ENCODE measurements at places on chromosomes 16 and 17.
A peak's percentile ranks its signal among the peaks of the same experiment; 100 is the strongest.

GRCh38 chr17:29565643-29566472 is 979 bp downstream of the ABHD15 start:
- DNase-seq = peak; percentile 84

GRCh38 chr16:64153718-64154117 is 968.1 kb downstream of the CDH11 start:
- no peak for DNase-seq

GRCh38 chr16:46719528-46719927 is 28.6 kb downstream of the MYLK3 start:
- DNase-seq = no peak

DNA sequence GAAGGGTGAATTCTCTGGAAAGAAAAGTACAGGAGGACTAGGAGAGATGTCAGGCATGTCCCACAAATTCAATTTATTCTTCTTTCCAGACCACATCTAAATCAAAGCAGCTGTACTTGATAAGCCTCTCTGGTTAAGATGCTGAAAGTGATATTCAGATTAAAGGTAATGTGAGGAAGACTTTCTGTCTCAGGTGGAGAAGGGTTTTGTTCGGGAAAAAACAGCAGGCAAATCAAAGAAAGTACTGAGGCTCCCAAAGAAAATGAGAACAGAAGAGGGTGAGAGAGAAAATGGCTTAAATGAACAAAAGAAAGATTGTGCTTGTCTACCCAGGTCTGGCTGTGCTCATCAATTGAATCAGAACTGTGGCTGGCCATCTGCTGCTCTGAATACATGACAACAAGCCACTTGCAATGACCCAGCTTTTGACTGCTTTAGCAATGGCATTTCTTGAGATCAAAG is 55.6 kb downstream of the MMD start:
- DNase-seq = no peak

GRCh38 chr17:4744999-4745969 is 5.6 kb upstream of the CXCL16 start:
- no peak for DNase-seq

- DNase-seq = no peak
Measured at GRCh38 chr16:29307598-29308507, 98.7 kb downstream of the NPIPB11 start.

GRCh38 chr16:11685844-11686618 is 17.8 kb downstream of the SNN start:
- DNase-seq = no peak

GRCh38 chr16:72220875-72221629 is 49.1 kb upstream of the PMFBP1 start:
- no peak for DNase-seq

- peak; percentile 39 for DNase-seq
Measured at GRCh38 chr16:85425074-85425662, 188.0 kb upstream of the GSE1 start.

DNA sequence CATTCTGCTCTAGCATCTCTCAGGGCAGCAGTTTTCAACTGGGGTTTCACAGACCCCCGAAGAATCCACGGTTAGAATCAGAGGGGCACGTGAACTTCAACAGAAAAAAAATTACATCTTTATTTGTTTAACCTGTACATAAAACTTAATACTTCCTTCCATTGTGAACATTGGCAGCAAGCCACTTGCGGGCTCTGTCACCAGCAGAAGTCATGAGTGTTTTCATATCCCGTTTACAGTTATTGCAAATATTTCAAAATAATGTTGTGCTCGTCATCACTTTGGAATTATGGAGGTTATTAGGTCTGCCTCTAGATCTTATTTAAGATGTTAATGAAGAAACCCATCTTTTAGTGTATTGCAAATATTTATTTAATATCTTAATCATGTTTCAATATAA is 109.8 kb downstream of the SDR42E1 start:
- DNase-seq = no peak

DNA sequence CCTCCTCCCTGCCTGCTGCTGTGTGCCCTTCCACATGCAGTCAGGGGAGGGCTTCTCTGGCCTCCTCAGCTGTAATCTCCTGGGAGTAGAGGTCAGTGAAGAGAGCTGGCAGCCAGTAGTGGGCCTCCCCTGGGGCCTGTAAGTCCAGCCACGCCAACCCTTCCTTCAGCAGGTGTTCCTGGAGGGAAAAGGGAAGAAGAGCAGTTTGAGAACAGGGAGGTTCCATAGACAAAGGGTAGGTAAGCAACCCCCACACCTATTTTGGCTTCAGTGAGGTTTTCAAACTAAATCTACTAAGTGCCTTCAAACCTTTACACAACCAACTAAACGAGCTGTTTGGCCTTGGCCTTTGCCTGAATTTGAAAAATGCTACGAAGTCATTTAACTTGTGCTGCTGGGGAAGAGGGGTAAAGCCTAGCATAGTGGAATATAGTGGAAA is 14.2 kb downstream of the SNF8 start:
- DNase-seq = no peak

DNA sequence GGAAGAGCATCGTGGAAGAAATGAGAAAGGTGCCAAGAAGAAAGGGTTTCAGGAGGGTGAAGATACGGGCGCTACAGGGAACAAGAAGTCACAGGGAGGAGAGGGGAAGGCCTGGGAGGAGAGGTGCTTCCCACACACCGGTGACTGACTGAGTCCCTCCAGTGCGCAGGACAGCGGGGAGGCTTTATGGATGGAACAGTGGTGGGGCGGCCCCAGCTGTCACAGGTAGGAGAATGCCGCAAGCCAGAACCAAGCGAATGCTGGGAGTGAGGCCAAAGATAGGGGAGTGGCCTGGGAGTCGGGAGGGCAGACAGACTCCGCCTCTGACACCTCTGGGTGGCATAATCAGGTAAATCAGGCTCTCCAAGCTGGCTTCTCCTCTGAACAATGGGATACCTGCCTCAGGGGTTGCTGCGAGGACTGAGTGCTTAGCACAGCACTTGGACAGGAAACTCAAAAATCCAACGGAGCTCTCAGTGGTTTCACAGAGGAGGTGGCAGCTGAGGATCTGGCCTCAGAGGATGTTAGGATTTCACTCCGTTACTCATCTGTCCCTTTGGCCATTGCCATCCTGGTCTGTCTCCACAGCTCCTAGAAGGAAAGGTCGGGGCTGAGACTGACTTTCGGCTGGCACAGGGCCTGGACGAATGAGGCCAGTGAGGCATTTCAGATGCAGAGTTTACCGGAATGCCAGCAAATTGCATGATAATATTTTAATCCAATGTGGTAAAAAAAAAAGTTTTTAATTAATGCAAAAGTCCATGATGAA is 717 bp upstream of the CNP start:
- peak; percentile 98 for DNase-seq

DNA sequence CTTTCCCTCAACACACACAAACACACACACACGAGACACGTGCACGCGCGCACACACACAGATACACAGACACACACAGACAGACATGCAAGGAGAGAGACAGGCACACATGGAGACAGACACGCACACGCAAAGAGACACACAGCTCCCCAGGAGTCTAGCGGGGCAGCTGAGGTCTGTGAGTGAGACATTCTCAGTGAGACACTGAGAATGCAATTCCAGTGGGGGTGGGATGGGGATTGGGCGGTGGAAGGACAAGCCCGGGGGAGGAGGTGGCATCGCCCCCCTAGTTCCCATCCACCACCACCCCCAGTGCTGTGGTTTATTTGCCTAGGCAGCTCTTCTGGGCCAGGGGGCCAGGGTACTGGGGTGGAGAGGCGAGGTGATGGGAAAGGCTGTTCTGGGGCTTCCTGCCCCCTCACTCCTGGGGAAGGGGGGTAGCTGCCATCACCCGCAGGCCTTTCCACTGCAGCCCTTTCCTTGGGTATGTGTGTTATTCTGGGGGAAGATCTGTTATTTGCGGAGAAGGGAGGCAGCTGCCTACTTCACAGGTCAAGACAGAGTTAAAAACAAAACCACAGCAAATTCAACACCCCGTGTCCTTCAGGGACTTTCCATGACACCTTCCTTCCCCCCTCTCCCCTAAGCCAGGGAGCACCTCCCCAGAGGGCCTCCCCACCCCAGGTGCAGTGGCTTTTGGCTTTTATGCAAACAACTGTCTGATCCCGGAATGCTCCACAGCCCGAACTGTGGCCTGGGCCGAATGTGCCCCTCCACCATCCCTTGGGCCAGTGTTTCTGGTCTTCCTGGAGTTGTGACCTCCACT is 18.0 kb downstream of the GRB7 start:
- DNase-seq = no peak

DNA sequence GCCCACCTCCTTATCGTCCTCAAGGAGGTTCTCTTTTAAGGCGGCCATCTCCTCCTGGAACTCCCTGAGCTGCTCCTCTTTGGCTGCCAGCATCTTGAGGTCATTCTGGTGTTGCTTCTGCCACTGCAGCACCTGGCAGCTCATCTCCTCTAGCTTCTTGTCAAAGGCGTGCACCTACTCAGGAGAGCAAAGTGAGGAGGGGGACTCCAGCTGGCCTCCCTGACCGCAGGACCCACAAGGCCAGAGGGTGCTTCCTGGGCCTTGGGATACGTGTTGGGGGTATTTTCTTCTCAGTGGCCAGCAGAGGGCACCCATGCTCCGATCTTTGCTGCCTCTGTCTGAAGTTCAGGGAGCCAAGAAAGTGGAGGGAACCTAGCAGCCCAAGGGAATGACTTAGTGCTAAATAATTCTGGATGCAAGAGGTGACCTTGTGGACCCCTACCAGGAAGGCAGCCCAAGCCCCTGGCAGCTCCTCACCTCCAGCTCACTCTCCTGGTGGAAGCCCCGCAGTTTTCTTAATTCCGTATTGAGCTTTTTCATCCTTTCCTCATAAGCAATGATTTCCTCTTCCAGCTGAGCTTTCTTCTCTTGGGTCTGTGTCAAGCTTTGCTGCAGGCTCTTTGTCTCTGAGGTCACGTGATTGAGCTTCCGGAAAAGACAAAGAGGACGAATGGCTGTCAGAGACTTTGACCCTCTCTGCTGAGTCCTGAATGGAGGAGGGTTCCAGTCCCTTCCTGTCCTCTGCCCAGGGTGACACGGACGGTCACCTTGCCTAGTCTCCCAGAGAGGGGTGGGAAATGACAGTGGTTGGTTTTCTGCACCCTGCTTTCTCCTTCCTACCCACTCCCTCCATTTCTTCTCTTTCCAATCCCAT is 31.4 kb downstream of the DHX38 start:
- DNase-seq = peak; percentile 60

GRCh38 chr16:27199736-27200135 is 3.6 kb upstream of the KDM8 start:
- DNase-seq = no peak

DNA sequence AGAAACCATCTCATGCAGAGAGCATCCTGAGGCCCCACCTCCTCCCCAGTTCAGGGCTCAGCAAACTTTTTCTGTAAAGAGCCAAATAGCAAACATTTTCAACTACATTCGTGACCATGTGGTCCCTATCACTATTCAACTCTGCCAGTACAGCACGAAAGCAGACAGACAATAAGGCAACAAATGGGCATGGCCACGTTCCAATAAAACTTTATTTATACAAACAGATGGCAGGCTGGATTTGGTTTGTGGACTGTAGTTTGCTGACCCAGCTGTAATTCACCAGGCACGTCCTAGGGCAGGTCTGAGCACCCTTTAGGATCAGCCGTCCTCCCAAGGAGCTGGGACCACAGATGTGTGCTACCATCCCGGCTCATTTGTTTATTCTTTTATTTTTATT is 27.1 kb upstream of the GPRC5C start:
- no peak for DNase-seq

- no peak for DNase-seq
Measured at GRCh38 chr16:11978080-11978479, 1.5 kb downstream of the SNX29 start.

DNA sequence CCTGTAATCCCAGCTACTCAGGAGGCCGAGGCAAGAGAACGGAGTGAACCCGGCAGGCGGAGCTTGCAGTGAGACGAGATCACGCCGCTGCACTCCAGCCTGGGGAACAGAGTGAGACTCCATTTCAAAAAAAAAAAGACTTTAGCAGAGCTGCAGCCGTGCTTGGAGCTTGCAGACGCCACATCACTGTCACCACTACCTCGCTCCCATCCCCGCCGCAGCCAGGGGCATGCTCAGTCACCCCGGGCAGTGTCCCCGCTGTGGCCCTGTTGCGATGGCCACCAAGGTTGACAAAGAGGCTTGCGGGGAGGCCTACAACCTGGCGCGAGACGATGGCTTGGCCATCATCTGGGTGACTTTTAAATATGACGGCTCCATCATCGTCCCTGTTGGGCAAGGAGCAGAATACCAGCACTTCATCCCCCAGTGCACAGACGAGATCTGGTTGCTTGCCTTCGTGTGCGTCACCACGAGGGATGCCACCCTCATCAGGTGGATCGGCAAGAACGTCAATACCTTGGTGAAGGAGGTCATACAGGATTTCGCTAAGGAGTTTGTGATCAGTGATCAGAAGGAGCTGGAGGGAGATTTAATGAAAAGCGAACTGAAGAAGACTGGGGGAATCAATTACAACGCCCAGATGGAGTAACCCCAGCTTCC is 118.1 kb downstream of the TNFRSF13B start:
- no peak for DNase-seq

DNA sequence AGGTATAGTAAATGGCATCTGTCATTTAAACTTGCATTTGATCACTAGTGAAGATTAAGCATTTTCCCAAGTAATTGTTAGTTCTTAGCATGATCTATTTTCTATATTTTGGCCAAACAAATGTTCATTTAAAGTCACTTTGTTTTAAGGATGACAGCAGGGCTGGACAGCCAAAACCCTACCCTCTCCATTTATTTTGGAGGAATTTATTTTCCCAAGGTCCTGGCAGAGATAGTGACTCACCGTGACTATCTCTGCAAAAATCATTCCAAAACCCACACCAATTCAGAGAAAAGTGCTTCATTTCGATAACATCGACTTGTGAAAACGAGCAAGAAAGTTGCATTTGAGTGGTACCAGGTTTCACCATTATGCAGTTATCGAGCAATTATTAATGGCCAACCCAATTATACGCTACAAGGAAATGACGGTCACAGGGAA is 665 bp upstream of the AKAP1 start:
- DNase-seq = no peak

DNA sequence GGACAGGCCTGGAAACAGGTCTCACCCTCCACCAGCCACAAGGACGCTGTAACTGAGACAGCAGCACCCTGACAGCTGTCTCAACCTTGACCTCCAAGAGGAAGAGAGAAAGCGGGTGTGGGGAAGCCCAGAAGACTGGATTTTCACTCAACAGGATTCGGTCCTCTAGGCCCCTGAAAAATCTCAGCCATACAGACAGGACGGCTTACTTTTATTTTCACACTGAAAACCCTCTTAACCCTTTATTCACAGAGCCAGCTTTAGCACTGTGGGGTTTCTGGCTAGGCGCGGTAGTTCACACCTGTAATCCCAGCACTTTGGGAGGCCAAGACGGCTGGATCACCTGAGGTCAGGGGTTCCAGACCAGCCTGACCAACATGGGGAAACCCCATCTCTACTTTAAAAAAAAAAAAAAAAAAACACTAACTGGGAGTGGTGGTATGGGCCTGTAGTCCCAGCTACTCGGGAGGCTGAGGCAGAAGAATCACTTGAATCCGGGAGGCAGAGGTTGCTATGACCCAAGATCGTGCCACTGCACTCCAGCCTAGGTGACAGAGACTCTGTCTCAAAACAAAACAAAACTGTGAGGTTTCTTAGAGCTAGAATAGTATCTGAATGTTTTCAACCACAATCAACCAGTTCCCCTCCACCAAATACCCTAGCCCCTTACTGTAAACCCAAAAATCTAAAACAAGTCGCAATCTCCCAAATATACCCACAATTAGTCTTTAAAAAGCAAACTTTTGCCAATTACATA is 5.3 kb downstream of the ANKRD11 start:
- DNase-seq = no peak
